Testis (tissue), 5 donors: ENCODE measurements at places on chromosomes 12 and 14. TPM values are rescaled to one million over a fixed set of nuclear protein-coding genes. Genes with fewer than 3 reads are reported as not detected.

DNA sequence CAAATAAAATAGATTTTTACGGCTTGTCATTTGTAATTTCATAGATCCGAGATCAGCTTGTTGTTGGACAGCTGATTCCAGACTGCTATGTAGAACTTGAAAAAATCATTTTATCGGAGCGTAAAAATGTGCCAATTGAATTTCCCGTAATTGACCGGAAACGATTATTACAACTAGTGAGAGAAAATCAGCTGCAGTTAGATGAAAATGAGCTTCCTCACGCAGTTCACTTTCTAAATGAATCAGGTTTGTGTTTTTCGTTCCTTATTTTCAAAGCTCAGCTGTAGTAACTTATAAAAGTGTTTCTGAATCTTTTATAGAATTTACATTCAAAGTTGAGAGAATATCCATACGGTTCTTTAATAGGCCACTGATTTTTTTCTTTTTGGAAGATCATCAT is 89.1 kb downstream of the LRRK2 start:
- DNase-seq = no peak

- no peak for DNase-seq
Observed at GRCh38 chr12:6266971-6267721, 43.3 kb upstream of the PLEKHG6 start.

- no peak for DNase-seq
Observed at GRCh38 chr12:103780992-103781391, 60.0 kb downstream of the NT5DC3 start.

Gene SLCO1C1
- 1.4 TPM for total RNA-seq

Gene STAC3
- 12.0 TPM for total RNA-seq

- DNase-seq = no peak
Observed at GRCh38 chr12:108324351-108325017, 14.6 kb downstream of the CMKLR1 start.

DNA sequence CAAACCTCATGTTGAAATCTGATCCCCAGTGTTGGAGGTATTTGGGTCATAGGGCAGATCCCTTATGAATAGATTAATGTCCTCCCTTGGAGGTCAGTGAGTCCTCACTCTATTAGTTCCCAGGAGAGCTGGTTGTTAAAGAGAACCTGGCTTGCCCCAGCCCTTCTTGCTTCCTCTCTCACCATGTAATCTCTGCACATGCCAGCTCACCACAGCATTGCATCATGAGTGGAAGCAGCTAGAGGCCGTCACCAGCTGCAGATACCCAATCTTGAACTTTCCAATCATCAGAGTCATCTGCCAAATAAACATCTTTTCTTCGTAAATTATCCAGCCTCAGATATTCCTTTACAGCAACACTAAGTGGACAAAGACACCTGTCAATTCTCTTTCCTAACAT is 161.8 kb upstream of the IGF1 start:
- no peak for DNase-seq

GRCh38 chr12:121357331-121357730 is 5.1 kb upstream of the ANAPC5 start:
- no peak for DNase-seq

- no peak for DNase-seq
Observed at GRCh38 chr12:68352067-68352466, 19.9 kb upstream of the MDM1 start.

GRCh38 chr12:27653661-27654060 is 42.6 kb upstream of the REP15 start:
- DNase-seq = no peak

GRCh38 chr14:25943329-25943728 is 654.5 kb downstream of the NOVA1 start:
- no peak for DNase-seq

GRCh38 chr14:63891148-63891975 is 38.6 kb downstream of the SYNE2 start:
- peak; percentile 63 for DNase-seq

GRCh38 chr14:101010835-101011234 is 107.3 kb upstream of the RTL1 start:
- no peak for DNase-seq

GRCh38 chr14:74652541-74652940 is 40.5 kb upstream of the LTBP2 start:
- no peak for DNase-seq

DNA sequence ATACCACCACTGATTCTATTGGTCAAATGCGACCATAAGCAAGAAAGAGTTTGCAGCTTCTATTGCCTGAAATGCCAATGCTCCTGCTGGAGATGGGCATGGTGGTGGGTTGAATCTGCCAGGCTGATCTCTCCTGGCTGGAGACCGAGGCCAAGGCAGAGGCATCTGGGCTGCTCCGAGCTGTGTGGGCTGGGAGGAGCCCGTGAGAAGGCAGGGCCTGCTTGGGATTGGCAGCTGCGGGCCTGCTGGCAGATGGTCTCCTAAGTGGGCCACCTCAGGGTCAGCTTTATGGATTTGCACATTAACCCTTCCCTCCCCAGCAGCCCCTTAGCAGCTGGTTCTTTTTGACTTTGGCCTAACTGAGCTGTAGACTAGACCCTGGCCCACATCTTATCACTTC is 25.4 kb downstream of the SRRM4 start:
- no peak for DNase-seq

GRCh38 chr12:71243370-71243769 is 85.6 kb upstream of the TSPAN8 start:
- no peak for DNase-seq

- DNase-seq = no peak
Observed at GRCh38 chr14:54435500-54435981, 5.6 kb downstream of the CNIH1 start.

GRCh38 chr12:99670635-99671034 is 23.1 kb downstream of the GARIN6 start:
- no peak for DNase-seq

DNA sequence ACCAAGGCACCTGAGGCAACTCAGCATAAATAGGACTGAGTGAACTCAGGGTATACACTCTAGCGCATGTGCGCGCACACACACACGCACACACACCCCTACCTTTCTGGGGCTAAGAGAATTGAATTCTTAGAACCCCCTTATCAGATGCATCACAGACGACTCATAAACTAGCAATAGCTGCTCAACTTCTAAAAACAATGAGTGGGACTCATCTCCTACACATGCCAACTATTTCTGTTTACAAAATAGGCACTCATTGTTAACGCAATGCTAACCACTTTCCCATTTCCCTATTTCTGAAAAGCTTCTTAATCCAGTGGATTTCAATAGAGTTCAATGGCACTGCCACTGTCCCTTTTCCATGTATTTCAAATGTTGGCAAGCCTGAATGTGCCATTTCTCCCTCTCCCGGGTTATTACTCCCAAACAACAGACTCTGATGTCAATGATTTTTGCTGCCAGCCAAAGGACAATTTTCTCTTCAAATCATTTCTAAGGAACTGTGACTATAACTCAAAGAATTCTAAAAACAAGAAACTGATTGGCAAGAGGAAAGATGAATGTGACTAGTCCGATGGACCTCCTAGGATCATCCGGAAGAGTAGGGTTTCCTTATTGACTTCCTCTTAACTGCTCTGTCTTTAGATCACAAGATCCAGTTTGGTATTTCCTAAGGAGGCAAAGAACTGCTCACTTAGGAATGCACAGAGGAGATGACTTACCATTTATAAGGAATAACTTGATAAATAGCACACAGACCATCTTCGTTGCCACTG is 48.8 kb downstream of the SLC38A1 start:
- DNase-seq = no peak

Gene SLC39A5
- total RNA-seq = not detected

DNA sequence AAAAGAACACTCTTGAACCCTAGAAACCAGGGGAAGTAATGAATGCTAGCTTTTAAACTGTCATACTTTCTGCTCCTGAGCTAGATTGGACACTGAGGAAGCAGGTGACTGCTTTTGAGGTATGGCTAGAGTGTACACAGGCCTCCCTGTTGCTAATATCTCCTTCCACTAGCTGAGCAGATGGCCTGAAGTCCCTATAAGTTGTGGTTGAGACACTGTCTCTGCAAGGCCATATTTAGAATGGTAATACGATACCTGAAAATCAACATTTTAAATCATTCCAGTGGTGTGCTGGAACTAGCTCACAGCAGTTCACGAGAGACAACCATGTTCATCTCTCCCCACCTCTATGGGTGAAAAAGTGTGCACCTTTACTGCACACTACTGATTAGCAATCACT is 46.4 kb upstream of the BMP4 start:
- DNase-seq = no peak

GRCh38 chr12:97408363-97408762 is 54.2 kb upstream of the RMST start:
- DNase-seq = no peak

GRCh38 chr14:22552827-22553076 is 36.3 kb downstream of the DAD1 start:
- DNase-seq = no peak

Gene RNASE3
- total RNA-seq = 0.50 TPM

Gene PTPRQ
- total RNA-seq = 3.7 TPM

Gene HCAR2
- 0.74 TPM for total RNA-seq

DNA sequence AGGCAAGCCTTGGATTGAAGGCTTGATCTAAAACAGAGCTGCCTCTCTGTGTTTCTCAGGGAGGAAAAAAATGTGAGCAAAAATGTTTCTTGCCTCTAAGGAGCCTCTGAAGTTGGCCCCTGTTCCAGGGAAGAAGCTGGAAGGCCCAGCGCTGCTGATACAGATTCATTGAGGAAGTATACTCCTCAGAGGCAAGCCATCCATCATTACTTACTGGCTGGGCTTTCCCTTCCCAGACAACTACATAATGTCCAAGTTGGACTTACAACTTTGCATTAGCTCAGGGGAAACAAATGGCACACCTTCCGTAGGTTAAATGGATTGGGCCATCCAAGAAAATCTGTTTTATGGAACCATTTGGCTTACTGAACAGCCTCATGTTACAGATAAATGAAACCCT is 263.7 kb upstream of the SEL1L start:
- no peak for DNase-seq

DNA sequence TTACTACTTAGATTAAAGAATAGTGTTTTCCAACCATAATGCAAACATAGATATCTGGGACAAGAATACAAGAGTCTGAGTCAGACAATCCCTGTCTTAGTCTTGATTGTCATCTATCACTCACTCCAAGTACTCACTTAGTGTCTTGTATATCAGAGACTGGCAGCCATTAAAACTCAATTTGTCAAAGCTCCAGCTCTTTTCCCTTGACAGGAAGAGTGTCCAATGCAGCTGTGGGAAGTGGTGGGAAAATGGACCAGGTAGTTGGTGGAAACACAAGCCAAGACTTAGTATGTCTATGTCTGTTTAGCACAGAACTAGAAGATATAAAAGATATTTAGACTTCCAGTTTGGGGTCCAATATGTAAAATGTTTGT is 271.6 kb upstream of the CLEC14A start:
- DNase-seq = no peak

- peak; percentile 74 for DNase-seq
Observed at GRCh38 chr14:103538291-103539055, 9.5 kb downstream of the TRMT61A start.

Gene SIRT4
- total RNA-seq = 3.3 TPM

DNA sequence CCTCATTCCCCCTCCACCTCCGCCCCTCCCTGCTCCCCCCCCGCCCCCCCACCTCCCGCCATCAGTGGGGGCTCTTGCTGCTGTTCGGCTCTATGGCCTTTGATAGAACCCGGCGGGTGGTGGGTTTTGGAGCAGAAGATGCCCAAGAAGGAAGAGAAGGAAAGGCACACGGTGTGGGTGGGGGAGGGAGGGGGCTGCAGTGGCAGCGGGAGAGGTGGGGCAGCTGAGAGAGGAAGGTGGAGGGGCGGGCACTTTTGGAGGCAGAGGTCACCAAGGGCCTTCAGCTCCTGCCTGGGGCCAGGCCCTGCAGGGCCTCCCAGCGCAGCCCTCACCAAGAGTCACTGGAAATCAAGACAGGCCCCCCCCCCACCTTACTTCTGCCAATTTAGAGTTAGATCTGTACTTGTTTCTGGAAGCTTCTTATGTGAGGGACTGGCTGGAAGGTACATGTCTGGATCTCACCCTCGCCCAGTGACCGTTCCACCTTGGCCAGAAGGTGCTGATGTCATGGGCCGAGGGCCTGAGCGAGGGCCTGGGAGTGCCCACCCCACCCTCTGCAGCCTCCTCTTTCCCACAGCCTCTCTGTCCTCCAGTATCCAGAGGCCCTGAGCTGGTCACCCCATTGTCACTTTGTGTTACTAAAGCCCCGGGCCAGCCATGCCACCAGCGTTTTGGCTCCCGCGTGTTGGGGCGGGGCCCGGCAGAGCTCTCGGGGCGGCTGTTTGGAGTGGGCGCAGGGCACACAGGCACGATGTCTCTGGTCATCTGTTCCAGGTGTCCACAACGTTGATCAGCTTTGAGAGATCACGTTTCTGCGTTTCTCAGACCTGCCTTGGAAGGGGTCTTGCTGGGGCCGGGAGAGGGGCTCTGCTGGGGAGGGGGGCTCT is 153.9 kb downstream of the KIF26A start:
- no peak for DNase-seq

DNA sequence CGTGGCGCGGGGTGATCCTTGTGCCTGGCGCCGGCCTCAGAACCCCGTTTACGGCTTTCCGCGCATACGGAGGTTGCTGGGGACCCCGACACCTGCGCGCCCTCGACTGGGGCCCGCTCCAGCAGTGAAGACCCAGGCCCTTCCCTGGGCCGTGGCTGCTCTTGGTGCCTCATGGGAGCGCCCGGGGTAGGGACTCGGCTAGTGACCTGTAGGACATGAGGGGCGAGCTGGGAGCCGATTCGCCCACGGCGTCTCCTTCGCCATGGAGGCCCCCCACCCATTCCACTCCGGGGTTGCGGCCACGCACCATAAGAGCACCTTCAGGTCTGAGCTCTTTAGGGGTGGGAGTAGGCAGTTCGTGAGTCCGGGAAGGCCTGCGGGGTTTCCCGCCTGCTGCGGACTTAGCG is 14.2 kb upstream of the PAX9 start:
- DNase-seq = peak; percentile 27

- no peak for DNase-seq
Observed at GRCh38 chr12:24948420-24948756, 513 bp downstream of the BCAT1 start.

DNA sequence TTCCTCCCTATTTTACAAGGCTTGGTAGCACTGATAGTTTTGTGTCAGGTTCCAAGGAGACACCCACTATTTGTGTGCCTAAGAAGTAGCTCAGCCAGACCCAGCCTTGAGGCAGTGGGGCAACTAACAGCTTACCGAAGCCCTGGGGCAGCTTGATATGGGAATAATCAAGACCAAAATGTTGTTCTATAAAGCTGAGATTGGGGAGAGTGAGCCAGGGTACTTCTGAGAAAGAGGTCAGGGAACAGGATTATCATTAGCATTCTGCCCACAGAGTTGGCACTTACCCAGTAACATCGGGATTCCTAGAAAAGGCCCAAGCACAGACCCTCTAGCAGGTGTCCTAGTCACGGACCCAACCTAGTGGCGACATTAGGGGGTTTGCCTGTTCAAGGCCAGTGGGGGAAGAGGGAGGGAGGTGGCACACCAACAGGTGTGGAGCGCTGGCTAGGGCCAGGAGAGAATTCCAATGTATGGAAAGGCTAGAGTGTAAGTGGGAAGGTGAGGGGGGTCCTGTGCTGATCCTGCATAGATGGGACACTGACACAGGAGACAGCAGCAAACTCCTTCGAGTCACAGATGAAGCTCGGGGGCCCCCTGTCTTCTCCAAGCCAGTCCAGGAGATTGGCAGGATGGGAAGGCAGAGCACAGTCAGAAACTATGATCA is 4.9 kb downstream of the PPP1R3E start:
- no peak for DNase-seq
